ENCODE measurements at places on chromosomes 7 and 10. TPM values are rescaled to one million over a fixed set of nuclear protein-coding genes. Genes with fewer than 3 reads are reported as not detected.

SNX10 gene
- 1.1 TPM for total RNA-seq

RAB19 gene
- total RNA-seq: not detected

NPSR1 gene
- not detected for total RNA-seq

GPR22 gene
- 59.8 TPM for total RNA-seq

TMEM176A gene
- total RNA-seq: 29.7 TPM

C7orf57 gene
- not detected for total RNA-seq

CYP2C8 gene
- total RNA-seq: 0.55 TPM

MMD2 gene
- not detected for total RNA-seq

DPP6 gene
- 0.06 TPM for total RNA-seq

MINDY4 gene
- 5.1 TPM for total RNA-seq

SEPHS1 gene
- 31.2 TPM for total RNA-seq

NUTM2A gene
- 0.56 TPM for total RNA-seq

TRPV5 gene
- not detected for total RNA-seq

FAM180A gene
- total RNA-seq: 35.3 TPM

HOXA4 gene
- total RNA-seq: not detected

FAM13C gene
- total RNA-seq: 3.6 TPM

SPDYE9 gene
- not detected for total RNA-seq

All from heart left ventricle (tissue), 16 donors.